ENCODE measurements at places on chromosomes 5 and 9.

DNA sequence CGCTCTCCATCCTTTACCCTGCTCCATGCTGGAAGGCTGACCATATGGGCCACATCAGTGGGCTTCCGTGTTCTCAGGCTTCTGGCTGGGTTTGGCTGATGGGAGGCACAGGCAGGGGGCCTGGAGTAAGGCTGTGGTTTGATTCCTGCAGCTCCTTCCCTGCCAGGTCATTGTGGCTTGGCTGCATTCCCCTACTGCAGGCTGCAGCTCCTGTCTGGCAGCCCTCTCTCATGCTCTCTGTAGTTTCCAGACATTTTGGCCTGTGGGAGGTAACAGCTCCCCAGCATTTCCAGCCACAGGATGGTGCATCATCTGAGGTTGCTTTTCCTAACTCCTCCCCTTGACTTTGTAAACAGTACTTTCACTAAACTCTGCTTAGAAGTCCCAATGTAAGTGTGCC is 102.0 kb upstream of the PTPN3 start:
- peak; percentile 74 for DNase-seq

DNA sequence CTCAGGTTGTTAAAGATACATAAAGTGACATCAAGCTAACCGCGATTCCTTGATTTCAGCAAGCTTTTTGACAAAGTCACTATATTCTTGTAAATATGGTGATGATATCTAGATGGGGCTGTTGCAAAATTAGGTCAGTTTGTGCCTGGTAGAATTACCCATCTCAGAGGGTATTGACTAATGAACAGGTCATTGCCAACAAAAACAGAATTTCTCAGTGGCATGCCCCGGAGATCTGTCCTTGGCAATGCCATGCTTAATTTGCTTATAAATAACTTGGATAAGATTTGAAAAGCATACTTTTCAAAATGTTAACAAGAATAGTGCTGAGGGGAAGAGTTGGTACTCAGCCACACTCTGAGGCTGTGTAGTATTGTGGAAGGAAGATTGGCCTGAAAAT is 783.3 kb upstream of the SEMA6A start:
- DNase-seq: no peak

DNA sequence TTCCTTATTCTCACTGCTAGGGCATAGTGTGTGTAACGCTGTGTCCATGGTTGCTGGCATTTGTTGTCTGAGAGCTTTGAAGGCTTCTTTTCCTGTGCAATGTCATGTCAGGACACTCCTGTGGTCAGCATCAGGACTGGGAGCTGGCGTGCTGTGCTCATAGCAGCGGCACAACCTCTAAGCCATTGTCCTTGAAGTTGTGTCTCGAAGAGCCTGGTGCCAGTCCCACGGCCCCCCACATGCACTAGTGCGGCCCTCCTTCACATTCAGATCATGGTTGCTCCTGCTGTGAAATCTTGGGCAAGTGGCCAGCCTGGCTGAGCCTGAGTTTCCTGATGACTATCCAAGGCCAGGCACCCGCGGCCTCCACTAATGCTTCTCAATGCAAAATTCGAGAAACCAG is 32.4 kb downstream of the PDZD2 start:
- DNase-seq: peak; percentile 9

- DNase-seq: no peak
These were observed 43.7 kb upstream of the ERCC6L2 start for GRCh38 chr9:95831810-95832209.

DNA sequence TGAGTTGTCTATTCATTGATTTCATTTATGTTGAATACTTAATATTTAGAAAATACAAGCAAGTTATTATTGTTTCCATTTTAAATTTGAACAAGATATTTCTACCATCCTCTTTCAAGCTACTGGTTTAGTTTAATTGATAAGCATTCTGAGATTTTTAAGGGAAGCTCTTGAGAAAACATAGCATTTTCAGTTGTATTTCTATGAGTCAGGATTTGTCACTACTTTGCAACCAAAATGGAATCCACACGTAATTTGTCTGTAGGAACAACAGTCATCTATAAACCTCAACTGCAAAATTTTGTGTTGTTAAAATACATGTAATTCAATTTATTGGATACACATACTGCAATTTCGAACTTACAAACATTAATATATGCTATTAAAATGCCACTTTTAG is 74.0 kb downstream of the PRR16 start:
- peak; percentile 38 for DNase-seq

GRCh38 chr9:82726424-82727276 is 336.3 kb downstream of the RASEF start:
- no peak for DNase-seq

GRCh38 chr5:31887556-31887955 is 248.6 kb downstream of the PDZD2 start:
- DNase-seq: no peak

GRCh38 chr5:171952021-171952420 is 54.4 kb downstream of the FBXW11 start:
- DNase-seq: no peak

DNA sequence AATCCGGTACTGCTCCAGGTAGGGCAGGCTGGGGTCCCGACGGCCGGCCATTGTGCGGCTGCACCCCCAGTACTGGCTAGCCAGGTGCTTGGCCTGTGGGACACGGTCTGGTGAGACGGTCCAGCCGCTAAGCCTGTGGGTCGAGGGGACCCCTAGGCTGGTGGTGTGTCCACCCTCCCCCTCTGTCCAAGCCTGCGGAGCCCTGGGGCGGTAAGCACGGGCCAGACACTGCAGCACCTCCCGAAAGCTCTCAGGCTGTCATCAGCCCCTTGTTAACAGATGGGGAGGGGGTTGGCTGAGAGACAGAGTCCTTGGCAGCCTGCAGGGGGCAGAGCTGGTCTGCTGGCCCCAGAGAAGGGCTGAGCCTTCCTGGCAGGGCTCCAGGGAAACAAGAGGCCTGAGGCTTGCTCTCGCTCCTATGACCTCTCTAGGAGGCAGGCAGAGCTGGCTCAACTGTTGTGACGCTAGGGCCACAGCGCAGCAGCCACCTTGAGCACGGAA is 11.8 kb upstream of the MRNIP start:
- no peak for DNase-seq

Data from stromal cell of bone marrow (primary cell).